ENCODE measurements at places on chromosomes 11 and 22.

- no peak for ATAC-seq
Measured at GRCh38 chr11:77672264-77672663, 34.7 kb upstream of the CLNS1A start.

DNA sequence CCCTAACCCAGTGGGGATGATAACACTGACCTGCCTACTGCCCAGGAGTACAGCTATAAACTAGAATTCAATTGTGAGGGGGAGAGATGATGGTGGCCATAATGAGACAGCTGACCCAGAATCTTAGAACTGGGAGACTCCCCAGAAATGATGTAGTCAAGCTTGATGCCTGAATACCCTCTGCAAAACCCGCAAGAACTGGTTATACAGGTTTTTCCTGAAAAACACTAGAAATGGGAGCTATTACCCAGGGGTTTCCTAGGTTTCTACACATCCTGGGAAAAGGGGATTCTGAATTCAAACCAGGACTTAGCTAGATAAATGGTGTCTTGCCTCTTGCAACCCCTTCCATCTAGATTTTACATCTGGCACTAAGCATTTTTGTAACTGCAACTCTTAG lies 113.8 kb upstream of the NARS2 start:
- ATAC-seq: no peak

DNA sequence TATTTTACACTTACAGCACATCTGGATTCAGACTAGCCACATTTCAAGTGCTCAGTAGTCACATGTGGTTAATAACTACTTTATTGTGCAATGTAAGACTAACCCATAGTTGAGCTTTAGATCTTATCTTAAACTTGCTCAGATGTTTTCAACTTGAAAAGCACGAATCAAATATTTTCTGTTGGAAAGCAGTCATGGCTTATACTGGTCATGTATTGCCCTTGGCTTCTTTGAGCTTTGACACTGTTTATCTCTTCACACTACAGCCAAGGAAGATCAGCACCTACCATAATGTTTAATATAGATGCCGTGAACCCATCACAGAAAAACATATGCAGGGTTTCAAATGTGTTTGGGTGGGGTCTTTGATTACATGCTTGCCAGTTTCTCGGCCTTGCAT lies 4.4 kb downstream of the RBX1 start:
- ATAC-seq: no peak

- ATAC-seq: peak; percentile 85
Measured at GRCh38 chr11:73295241-73295995, 12.7 kb upstream of the ARHGEF17 start.

DNA sequence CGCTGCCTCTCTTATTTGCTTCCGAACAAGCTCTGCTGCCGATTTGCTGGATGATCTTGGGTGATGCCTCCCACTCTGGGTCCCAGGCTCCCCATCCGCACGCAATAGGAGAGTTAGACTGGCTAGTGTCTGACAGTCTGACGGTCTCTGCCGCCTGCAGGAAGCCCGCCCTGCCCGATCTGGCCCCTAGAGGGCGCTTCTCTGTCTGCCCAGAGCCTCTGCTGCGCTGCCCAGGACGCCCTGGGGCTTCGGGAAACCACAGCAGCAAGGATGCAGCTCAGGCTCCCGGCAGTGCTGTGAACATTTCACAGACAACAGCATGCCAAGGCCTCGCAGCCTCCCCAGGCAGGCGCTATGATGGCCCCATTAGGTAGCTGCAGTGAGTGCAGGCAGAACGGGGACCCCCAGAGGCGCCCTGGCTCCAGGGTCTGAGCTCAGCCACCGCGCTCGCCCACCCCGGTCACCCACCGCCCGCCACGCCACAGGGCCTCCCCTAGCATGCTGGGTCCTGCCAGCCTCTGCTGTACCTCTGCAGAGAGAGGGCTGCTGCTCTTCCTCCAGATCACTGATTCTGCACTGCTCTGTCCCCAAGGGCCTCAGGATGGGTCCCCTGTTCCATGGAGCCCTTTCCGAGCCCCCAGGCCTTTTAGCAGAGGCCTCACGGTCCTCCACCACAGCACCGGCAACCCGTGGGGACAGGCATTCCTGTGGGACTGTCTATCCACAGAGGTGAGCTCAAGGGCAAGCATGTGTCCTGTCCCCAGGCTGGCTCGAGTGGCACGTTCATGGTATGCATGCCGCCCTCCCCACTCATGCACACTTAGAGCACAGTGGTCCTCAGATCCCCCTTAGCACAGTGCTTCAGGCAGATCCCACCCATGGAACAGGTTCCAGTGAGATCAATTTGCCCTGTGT lies 4.3 kb upstream of the BAIAP2L2 start:
- ATAC-seq: peak; percentile 82

- no peak for ATAC-seq
Measured at GRCh38 chr11:45258982-45259530, 27.1 kb downstream of the SYT13 start.

- ATAC-seq: peak; percentile 60
Measured at GRCh38 chr11:65663639-65664200, 1.0 kb upstream of the RELA start.

DNA sequence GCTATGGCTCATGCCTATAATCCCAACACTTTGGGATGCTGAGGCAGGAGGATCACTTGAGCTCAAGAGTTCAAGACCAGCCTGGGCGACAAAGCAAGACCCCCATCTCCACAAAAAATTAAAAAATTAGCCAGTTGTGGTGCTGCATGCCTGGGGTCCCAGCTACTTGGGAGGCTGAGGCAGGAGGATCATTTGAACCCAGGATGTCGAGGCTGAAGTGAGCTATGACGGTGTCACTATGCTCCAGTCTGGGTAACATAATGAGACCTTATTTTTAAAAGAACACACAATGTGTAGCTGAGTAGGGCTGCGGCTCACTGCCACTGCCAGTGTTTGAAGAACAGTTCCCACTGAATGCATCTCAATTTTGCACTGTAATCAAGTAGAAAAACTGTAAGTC lies 7.1 kb upstream of the VPREB1 start:
- no peak for ATAC-seq

DNA sequence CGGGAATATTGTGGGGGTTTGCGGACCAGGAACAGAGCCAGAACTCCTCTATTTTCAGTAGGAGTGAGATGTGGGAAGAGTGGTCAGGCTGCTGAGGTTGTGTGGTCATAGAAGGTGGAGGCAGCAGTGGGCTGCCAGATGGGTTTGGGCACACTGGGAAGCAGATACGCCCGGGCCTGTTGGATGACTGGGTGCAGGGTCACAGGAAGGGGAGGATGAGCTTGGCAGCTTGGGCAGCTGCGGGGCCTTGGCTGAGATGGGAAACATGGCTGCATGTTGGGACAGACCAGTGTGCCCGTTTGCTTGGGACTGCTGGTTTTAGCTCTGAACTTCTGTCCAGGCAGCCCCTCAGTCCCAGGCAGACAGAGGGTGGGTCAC lies 11.4 kb downstream of the SHANK3 start:
- ATAC-seq: no peak

DNA sequence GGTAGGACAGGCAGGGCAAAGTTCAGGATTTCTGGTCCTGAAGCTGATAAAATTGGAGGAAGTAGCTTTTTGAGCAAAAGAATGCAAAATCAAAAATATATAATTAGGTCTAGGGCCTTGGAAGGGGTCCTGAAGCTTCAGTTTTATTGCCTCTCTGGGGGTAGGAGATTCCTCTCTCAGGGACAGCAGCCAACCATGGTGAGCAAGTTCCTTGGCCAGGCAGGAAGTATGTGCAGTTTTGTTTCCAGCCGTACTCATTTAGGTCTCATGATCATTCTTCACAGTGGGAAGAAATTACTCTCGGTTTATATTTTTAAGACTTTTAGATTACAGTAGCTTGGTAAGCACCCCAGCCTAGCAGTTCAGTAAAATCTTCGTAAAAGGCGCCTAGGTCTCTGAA lies 2.9 kb upstream of the RAB38 start:
- no peak for ATAC-seq
